ENCODE measurements at places on chromosomes 5 and 9.

DNA sequence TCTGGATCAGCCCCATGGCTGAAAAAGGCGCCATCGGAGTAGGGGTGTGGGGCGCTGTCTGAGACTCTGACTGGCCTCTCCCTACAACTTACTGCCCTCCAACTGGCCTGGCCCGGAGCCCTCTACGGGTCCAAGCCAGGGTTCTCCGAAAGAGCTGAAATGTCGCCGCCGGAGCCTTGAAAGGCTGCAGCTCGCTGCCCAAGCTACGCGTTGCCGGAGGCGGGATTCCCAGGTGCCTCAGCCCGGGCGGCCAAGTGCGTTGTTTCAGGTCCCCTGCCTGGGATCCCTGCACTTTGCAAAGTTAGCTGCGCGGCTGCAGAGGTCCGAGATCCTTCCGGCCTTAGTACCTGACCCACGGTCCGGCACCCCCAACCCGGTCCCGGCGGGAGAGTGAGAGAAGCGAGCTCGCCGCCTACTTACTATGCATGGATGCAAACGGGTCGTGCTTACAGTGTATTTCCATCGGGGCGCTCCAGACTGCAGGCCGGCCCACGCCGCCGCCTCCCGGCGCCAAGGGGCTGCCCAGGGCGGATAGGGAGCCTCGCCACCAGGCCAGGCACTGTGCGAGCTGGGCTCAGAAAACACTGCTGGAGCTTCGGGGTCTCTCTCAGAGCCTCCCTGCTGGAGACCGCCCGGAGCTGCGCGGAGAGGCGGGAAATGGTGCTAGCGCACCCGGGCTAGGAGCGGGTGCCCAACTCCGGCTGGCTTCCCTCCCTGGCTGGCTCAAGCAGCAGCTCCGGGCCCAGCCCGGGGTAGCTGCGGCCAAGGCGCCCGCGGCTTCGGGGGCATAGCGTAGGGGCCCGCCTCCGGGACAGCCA lies 7.7 kb downstream of the PAX5 start:
- no peak for DNase-seq

DNA sequence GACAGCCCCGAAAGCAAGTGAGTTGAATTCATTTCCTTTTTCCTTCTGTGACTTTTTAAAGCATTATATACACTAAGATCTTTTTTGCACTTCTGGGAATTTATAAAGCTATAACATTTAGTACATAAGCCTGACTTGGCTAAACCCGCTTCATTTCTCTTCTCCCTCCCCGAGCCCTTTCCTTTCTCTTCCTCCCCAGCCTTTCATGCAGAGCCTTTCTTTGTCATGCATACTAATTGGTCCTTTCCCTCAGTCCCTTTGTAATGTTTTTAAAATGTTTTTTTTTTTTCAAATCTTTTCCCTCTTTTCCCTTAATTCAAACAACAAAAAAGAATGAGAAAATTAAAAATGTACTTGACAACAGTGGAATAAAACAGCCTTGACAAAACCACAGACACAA lies 246.4 kb downstream of the PSAT1 start:
- DNase-seq, result no peak

DNA sequence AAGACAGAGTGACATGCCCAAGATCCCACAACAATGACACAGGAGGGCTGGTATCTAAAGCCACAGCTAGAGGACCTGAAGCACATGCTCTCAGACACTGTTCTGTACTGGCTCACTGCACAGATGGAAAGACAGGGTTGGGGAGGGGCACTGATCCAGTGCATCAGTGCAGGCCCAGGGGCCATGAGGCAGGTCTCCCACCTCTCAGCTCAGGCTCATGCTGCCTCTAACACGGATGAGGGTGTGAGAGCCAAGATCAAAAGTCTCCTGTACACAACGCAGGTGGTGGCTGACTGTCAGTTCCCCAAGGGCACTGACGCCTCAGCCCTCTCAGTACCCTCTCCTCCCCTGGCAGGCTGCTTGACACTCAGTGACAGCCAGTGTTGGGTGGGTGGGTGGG lies 10.9 kb downstream of the RAPGEF1 start:
- peak; percentile 43 for DNase-seq

GRCh38 chr5:125837866-125838265 lies 585.3 kb upstream of the GRAMD2B start:
- no peak for DNase-seq

DNA sequence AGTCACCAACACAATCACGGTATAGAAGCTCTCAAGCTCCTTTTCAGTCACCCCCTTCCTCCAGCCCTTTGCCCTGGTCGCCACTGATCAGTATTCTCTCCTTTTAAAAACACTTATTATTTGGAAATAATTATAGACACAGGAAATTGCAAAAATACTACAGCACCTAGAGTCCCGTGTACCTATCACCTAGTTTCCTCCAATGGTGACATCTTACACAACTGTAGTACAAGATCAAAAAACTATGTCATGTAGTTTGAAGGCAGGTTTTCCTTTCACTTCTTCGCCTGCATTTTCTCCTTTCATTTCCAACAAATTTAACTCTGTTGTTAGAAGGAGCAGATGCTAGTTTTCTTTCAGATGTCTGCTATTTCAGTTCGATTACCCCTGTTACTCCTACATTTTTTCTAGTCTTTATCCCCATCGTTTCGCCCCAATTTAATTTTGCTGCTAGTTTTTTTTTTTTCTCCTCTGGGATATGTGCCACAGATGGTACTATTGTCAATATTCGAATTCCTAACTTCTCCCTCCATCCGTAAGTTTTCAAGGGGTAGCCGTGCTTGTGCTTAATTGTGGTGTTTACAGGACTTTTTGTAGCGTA lies 612 bp upstream of the ATG10 start:
- no peak for DNase-seq

DNA sequence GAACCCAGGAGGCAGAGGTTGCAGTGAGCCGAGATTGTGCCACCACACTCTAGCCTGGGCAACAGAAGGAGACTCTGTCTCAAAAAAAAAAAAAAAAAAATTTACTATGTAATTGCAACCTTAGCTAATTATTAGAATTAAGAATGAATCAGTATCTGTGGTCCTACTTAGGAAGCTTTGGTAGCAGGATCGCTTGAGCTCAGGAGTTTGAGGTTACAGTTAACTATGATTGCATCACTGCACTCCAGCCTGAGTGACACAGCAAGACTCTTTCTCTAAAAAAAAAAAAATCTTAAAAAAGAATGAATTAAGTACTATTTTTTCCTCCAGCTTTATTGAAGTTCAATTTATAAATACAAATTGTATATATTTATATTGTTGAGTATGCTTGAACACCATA lies 16.7 kb downstream of the NDUFAF2 start:
- DNase-seq, result peak; percentile 19

DNA sequence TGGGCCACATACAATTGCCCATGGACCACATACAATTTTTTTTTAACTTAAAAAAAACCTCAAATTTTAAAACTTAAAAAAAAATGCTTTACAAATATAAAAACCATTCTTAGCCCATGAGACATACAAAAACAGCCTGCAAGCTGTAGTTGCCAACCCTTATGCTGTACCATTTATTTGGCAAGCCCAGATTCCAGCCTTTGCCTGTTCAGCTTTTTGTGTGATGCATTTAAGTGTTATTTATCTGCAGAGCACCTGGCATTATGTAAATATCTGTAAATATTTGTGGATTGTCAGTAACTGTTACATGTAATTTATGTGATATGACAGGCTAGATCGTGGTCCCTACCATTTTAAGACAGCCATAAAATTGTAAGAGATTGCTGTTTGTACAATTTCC lies 32.6 kb downstream of the HEXB start:
- DNase-seq, result no peak

GRCh38 chr5:76404223-76405211 lies 1.4 kb downstream of the IQGAP2 start:
- DNase-seq, result no peak

- DNase-seq, result no peak
These were observed 7.0 kb downstream of the NFIB start for GRCh38 chr9:14306672-14307660.

- DNase-seq, result no peak
These were observed 28.0 kb upstream of the MAP1B start for GRCh38 chr5:72079288-72079687.

- DNase-seq, result no peak
These were observed 97.4 kb upstream of the CLINT1 start for GRCh38 chr5:157956271-157956885.

GRCh38 chr9:137682428-137683105 lies 63.8 kb downstream of the EHMT1 start:
- no peak for DNase-seq

DNA sequence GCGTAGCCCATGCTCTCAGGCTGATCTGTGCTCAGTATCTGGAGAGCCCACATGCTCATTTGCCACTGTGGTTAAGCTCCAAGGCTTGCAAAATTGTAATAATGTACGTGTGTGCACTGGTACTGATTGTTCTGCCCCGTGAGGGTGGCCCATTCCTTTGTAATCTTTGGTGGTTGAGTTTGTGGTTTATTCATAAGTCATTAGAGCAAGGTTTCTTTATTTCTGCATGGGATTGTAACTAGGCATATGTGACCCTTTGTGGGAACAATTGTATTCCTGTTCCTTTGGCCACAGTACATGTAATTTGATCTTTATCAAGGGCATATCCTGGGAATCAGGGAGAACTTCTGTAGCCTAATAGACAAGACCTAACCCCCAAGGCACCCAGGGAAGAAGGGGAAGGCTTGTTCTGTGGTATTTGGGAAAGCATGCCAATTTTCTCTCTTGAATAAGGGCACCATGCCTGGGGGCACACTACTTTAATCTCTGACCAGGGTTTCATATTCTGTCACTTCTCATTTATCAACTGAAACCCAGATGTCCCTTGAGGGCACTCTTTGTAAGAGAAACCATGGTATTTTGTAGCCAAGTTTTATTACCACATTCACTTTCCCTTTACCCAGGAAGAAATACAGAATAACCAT lies 74.6 kb downstream of the NPR3 start:
- DNase-seq, result no peak

- no peak for DNase-seq
These were observed 29.2 kb upstream of the IL13 start for GRCh38 chr5:132628814-132629213.

- DNase-seq, result no peak
These were observed 124.0 kb downstream of the CETN3 start for GRCh38 chr5:90285581-90285980.

DNA sequence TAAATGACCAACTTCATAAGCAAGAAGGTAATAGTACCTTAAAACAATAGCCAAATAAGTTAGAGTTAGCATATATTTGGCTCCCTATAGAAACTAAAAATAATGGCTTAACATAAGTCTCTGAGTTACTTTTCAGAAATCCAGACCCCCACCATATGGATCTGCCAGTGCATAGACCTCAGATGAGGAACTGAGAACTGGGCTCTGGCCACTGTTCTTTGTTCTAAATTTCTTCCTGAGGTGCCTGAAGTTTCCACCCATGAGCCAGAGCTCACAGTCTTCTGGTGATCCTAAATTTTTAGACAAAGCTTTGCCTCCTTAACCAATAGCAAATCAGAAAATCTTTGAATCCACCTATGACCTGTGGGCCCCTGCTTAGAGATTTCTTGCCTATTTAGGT lies 250.9 kb downstream of the YTHDC2 start:
- no peak for DNase-seq

- peak; percentile 56 for DNase-seq
These were observed 45.9 kb upstream of the APC start for GRCh38 chr5:112691758-112692157.

GRCh38 chr5:123035918-123036390 lies 571 bp downstream of the PPIC start:
- DNase-seq, result no peak

GRCh38 chr9:99885747-99886146 lies 20.7 kb upstream of the STX17 start:
- peak; percentile 36 for DNase-seq

DNA sequence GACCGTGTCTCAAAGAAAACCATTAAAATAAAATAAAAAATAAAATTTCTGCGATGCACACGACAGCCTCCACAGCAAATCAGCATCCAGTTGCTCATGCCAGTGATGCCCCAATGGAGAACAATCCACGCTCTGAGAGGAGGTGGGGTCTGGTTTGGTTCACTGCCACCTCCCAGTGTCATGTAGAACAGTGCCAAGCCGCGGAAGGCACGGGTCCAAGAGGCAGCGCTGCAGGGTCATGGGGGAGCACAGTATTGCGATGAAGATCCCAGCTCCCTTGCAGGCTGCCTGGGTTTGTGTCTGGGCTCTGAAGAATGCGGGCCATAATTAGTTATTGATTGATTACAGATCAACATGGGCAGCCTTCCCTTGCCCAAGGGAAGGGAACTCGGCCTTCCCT lies 6.1 kb upstream of the CACFD1 start:
- no peak for DNase-seq

GRCh38 chr5:72355706-72356299 lies 35.6 kb downstream of the PTCD2 start:
- DNase-seq, result no peak

- no peak for DNase-seq
These were observed 88.0 kb downstream of the SLC44A1 start for GRCh38 chr9:105332471-105332870.

GRCh38 chr9:14908295-14909180 lies 1.7 kb downstream of the FREM1 start:
- no peak for DNase-seq

GRCh38 chr5:94903726-94904125 lies 285.3 kb downstream of the SLF1 start:
- no peak for DNase-seq
